ENCODE measurements at places on chromosomes 11 and 22. TPM values are rescaled to one million over a fixed set of nuclear protein-coding genes. Genes with fewer than 3 reads are reported as not detected.
A peak's percentile ranks its signal among the peaks of the same experiment; 100 is the strongest.

The SERPING1 gene
- not detected for total RNA-seq

- peaks cover 2% of the 10 kb centered on the region for H3K4me1 ChIP-seq
- no peak overlapping the region for H3K4me3 ChIP-seq
- H3K36me3 ChIP-seq, result peaks cover 82% of the 10 kb centered on the region
- no peak for DNase-seq
- no peaks in the 10 kb centered on the region for H3K27me3 ChIP-seq
These were observed 56.7 kb downstream of the CABIN1 start for GRCh38 chr22:24067587-24068376.

GRCh38 chr11:1224491-1225385 is 1.9 kb downstream of the MUC5B start:
- DNase-seq, result no peak
- no peaks in the 10 kb centered on the region for H3K36me3 ChIP-seq
- no peak overlapping the region for H3K27ac ChIP-seq
- no peaks in the 10 kb centered on the region for H3K27me3 ChIP-seq

DNA sequence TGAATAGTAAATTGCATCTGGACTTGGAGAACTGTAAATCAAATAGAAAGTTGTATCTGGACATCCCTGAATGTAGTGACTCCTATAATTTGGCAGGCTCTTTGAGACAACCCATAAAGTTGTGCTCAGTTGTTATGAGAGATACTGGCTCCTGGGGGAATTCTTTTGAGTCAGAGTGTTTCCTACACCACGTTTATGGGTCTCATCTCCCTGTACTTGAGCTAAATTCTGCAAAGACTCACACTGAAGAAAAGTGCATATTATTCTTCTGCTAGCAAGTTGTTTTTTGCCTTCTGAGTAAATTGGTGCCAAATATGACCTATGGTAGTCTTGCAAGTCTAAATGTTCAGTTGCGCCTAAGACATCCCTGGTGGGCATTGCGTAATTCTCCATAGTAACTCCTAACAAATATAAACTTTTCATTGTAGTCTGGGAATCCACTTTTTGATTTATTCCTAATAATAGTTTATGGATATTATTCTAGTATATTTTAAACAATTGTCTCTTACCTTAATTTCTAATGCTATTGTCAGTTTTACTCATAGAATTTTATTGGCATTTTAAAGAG is 5.0 kb downstream of the ZNF215 start:
- peaks cover 49% of the 10 kb centered on the region for H3K4me1 ChIP-seq
- no peak overlapping the region for H3K27ac ChIP-seq
- no peak for DNase-seq
- peaks cover 13% of the 10 kb centered on the region for H3K27me3 ChIP-seq
- H3K4me3 ChIP-seq, result no peak overlapping the region

GRCh38 chr11:84947970-84948580 is 679.1 kb downstream of the DLG2 start:
- H3K27ac ChIP-seq, result no peak overlapping the region
- H3K4me1 ChIP-seq, result no peaks in the 10 kb centered on the region
- H3K4me3 ChIP-seq, result no peak overlapping the region
- H3K36me3 ChIP-seq, result no peaks in the 10 kb centered on the region

- no peak for DNase-seq
- no peak overlapping the region for H3K27ac ChIP-seq
- H3K36me3 ChIP-seq, result peaks cover 37% of the 10 kb centered on the region
- no peaks in the 10 kb centered on the region for H3K27me3 ChIP-seq
- H3K4me3 ChIP-seq, result no peak overlapping the region
These were observed 37.3 kb upstream of the TECTA start for GRCh38 chr11:121063728-121064127.

DNA sequence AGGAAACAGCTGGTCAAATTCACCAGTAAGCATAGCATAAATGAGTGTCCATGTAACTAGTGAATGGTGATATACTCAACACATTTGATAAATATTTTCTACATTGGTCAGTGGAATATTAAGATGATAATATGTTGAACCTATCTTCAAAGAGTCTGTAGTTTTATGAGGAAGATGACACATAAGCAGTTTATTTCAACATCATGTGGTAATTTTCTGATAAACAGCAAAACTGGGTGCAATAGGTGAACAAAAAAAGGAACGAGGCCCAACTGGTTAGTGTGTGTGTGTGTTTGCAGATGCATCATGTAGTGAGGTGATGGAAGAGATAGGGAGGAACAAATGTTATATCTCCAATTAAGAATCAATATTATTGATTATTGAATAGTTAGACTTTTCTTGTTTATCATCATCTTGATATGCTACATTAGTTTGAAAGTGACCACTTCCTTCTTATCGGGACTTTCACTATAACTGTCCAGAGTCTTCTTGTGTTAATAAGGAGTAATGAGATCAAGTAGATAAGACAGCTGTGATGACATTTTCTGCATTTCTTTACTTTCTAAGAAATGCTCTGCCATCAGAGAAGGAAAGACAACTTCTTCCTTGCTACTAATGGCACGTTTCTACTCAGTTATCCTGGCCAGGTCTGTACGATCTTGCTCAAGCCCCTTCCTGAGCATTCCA is 270.7 kb downstream of the ETS1 start:
- no peak overlapping the region for H3K4me3 ChIP-seq
- peak overlapping the region; percentile 76 for H3K27ac ChIP-seq
- no peaks in the 10 kb centered on the region for H3K27me3 ChIP-seq
- DNase-seq, result no peak
- peaks cover 66% of the 10 kb centered on the region for H3K36me3 ChIP-seq

- no peak overlapping the region for H3K4me3 ChIP-seq
- no peak overlapping the region for H3K27ac ChIP-seq
- H3K4me1 ChIP-seq, result peaks cover 8% of the 10 kb centered on the region
- no peaks in the 10 kb centered on the region for H3K27me3 ChIP-seq
- no peak for DNase-seq
These were observed 9.5 kb downstream of the METTL15 start for GRCh38 chr11:28117712-28118111.

DNA sequence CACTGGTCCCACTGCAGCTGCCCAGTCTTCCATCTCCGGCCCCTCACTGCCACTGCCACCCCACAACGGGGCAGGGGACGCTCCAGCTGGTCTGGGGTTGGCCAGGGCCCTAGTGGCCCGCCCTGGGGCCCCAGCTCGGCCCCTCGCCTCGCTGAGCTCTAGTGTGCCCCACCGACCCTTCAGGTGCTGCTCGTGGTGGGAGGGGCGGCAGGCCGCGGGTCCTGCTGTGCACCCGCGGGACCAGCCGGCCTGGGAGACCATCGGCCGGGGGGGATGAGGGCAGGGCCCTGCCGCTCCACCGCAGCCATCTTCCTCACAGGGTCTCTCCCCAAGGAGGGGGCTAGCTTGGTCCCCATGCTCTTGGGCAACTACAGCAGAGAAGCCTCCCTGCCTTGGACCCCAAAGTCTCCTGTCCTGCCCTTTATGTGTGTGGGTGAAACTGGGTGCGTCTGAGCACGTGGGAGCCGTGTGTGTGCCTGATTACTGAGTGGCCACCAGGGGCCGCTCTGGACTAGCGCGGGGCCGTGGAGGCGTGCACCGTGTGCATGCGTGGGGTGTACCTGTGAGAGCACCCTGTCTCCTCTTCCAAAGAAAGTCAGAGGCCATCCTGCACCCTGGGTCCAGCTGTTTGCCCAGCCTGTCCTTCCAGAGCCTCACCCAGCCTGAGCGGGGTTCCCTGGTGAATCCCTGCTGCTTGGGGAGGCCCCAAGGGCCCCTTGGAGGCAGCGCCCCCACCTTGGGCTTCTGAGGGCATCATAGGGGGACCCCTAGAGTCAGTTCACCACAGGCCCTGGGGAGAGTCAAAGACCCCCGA is 6.0 kb upstream of the ACR start:
- no peak overlapping the region for H3K4me3 ChIP-seq
- no peaks in the 10 kb centered on the region for H3K27me3 ChIP-seq
- H3K4me1 ChIP-seq, result no peaks in the 10 kb centered on the region
- peak; percentile 24 for DNase-seq
- H3K36me3 ChIP-seq, result no peaks in the 10 kb centered on the region

GRCh38 chr11:69674267-69674885 is 777 bp downstream of the LTO1 start:
- DNase-seq, result no peak
- H3K27me3 ChIP-seq, result peaks cover 8% of the 10 kb centered on the region
- peak overlapping the region; percentile 83 for H3K27ac ChIP-seq
- peak overlapping the region; percentile 96 for H3K4me3 ChIP-seq

DNA sequence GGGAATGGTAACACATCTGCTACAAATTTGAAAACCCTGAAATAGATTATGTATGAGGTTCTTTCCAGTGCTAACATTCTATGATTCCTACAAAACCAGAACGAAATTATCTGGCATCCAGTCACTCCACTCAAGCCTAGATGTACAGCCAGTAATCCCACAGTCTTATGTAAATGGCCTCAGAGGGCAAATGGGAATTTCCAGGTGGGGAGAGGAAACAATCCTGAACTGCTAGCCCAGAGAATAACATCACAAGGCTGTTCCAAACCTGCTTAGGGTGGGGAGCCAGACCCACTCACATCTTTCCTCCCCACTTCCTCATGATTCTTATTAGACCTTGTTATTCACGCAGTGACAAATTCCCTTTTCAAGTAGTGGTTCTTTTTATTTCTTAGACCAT is 3.5 kb downstream of the FIBIN start:
- no peak overlapping the region for H3K4me3 ChIP-seq
- H3K27ac ChIP-seq, result no peak overlapping the region

DNA sequence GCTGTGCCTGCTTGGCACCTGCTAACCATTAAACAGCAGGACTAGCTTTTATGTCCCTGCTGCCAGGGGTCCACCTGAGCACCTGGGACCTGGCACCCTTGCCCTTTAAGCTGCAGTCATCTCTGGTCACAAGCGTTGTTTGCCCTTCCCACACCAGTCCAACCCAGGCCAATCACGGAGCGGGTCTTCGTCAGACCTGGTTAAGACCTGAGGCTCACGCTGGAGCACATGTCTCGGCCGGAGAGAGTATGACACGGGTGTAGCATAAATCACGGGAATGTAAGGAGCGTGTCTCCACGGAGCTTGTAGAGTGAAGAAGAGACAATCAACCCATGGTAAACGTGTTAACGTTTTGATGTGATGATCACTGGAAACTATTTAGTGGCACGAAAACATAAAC is 847.3 kb downstream of the BRD1 start:
- H3K4me1 ChIP-seq, result no peaks in the 10 kb centered on the region
- DNase-seq, result no peak
- no peaks in the 10 kb centered on the region for H3K27me3 ChIP-seq
- H3K36me3 ChIP-seq, result no peaks in the 10 kb centered on the region
- no peak overlapping the region for H3K27ac ChIP-seq

Data from activated T-helper 2 cell treated with anti-CD3 and anti-CD28 coated beads, Interferon-gamma antibody, Interleukin-2, Interleukin-4, amounts not matched to agents 10 μg/mL and 5 μg/mL and 100 μg/mL, durations not matched to agents 14 hours and 24 hours and 36 hours (primary cell).